ENCODE measurements at places on chromosomes 6 and 20.

- DNase-seq = no peak
Measured at GRCh38 chr6:25279748-25280343, 672 bp downstream of the CARMIL1 start.

DNA sequence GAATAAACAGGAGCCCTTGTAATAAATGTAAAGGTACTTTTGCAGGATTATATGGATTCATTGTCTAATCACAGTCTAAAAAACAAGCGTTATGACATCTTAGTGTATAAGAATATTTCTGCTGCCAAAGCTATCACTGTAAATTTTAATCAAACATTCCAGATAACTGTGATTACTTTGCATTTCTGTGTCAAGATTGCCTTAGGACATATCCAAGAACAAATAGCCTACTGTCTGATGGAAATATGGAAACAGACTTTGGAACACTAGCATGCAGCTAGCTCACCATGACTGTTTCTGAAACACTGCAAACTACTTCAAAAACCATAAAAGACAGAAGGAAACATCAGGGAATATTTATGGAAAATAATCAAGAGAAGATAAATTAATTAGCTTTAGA lies 248.7 kb upstream of the ASCC3 start:
- DNase-seq = no peak

GRCh38 chr20:44073675-44074071 lies 113.3 kb downstream of the JPH2 start:
- no peak for DNase-seq

- DNase-seq = no peak
Measured at GRCh38 chr20:35910254-35910653, 44.0 kb downstream of the SCAND1 start.

GRCh38 chr6:169026175-169026574 lies 227.5 kb downstream of the THBS2 start:
- DNase-seq = no peak

DNA sequence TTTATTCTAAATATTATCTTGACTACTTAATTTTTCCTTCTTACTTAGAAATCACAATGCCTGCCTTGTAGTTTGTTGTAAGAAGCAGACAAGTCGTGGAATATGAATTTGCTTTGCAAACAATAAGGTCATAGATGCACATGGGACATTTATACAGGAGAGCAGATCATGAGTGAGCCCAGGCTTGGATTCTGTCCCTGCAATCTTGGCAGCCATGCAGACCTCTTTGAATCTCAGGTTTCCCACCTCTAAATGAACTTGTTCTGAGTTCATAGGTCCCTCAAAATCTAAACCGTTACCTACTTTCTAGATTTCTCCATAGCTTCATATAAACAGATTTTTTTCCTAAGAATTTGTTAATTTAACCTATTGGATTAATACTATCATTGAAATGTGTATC lies 19.5 kb downstream of the KIAA0408 start:
- DNase-seq = no peak

DNA sequence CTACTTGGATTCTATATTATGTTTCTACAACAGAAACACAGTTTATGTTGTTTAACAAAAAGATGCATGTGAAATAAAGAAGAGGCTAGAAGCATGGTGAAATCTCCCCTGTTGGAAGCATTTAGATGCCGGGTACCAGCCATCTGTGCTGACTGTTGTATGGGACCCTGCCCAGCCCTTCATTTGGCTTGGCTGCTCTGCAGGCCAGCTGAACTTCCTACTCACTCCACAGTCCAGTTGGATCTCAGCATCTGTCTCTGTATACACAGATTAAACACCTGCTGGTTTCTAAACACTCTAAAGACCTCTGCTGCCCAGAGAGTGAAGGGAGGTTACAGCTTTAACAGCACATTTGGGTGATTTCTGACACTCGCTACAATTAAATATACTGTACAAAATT lies 228.3 kb downstream of the SLC35F1 start:
- DNase-seq = no peak

- DNase-seq = no peak
Measured at GRCh38 chr6:149368065-149368464, 32.0 kb upstream of the SUMO4 start.

Data from CD4-positive, alpha-beta T cell treated with Interferon gamma for 1 hour (primary cell).